ENCODE measurements at places on chromosomes 2 and 18. TPM values are rescaled to one million over a fixed set of nuclear protein-coding genes. Genes with fewer than 3 reads are reported as not detected.

- no peak for DNase-seq
Observed at GRCh38 chr2:235126768-235127167, 175.0 kb downstream of the SH3BP4 start.

GRCh38 chr18:2707551-2708168, 52.1 kb downstream of the SMCHD1 start:
- no peak for DNase-seq

DNA sequence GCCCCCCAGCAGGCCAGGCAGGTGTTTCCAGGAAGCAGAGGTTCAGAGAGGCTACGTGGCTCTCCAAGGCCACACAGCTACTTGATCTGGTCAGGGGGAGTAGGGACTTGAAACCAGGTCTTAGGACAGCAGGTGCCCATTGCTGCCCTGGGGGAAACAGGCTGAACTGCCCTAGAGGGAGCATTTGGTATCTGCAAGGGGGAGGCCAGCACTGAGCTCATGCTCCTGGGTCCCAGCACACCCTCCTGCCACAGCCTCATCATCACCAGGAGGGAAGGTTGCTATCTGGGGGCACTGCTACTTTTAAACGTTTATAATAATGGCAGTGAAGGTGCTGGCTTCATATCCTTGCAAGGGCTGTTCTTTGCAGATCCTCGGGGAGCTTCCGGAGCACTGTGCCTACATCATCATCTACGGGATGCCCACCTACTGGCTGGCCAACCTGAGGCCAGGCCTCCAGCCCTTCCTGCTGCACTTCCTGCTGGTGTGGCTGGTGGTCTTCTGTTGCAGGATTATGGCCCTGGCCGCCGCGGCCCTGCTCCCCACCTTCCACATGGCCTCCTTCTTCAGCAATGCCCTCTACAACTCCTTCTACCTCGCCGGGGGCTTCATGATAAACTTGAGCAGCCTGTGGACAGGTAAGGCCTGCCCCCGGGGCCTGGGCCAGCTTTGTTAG, 36.1 kb downstream of the ABCG8 start:
- DNase-seq, result no peak

DNA sequence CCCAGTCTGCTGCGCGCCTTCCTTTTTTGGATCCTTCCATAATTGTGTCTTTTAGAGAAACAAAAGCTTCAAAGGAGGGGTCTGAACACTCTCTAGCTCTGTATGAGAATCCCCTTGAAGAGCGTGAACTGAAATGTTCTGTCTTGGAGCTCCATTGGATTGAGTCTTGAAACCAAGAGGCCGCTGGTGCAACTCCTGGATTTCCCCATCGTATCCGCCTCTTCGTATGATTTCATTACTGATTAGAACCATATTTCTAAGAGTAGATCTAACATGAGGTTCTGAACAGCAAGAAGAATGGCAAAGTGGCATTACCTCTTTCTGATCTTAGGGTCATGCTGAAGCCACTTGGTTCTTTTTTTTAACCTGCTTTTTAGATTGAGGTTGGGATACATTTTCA, 31.4 kb upstream of the NRP2 start:
- no peak for DNase-seq

DNA sequence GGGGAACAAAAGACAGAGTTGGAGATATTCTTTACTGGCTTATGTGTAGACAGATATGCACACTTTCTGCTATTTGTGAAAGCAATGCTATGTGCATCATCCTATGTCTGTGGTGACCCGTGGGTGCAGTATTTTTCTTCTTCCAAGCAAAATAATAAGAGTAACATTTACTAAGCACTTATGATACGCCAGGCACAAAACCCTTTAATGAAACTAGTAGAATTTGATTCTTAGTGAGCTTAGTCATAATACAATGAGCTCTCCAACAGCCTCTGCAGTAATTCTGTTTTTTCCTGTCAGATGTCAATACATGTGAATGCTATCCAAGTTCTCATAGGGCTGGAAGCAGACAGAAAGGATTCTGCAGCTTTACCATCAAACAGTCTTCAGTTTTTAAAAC, 130.6 kb downstream of the RAD51AP2 start:
- no peak for DNase-seq

DNA sequence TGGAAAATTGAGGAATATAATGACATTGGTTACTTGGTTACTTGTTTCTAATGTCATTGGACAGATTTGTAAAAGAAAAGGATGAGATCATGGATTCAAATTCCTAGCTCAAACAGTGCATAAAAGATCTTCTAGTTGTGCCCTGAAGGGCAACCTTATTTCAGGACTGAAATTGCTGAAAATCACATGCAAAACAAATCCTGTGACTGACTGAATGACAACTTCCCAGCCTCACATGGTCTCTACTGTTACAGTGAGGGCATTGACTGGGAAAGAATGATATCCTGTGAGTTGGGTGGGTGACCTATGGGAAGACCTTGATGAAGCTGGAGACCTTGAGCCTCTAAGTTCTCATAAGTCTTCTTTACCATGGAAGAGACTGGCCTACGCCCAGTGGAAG, 90.4 kb upstream of the HAAO start:
- DNase-seq, result no peak

DNA sequence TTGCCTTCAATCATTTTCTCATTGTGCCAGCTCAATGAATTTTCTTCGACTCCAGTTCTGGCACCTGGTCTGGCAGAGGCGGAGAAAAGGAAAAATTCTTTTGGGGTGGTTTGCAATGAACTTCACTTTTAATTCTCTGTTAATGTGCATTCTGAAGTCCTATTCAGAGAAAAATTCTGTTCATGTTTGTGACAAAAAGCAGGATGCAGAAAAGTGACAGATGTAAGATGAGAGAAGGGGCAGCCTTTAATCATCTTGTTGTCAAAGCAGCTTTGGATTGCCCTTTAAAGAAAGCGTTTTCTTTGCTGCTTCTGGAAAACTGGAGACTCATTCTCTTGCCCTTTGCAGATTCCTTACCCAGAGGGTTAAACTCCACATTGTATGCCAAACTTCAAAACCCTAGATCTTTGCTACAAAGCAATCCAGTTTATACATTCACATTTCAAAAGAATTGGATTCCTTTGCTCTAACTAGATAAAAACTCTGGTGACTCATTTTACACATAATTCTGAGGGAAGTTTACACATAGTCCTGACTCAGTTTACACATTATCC, 94.6 kb upstream of the CAVIN2 start:
- DNase-seq, result no peak

GRCh38 chr2:176324862-176325261, 55.6 kb downstream of the MTX2 start:
- no peak for DNase-seq

DNA sequence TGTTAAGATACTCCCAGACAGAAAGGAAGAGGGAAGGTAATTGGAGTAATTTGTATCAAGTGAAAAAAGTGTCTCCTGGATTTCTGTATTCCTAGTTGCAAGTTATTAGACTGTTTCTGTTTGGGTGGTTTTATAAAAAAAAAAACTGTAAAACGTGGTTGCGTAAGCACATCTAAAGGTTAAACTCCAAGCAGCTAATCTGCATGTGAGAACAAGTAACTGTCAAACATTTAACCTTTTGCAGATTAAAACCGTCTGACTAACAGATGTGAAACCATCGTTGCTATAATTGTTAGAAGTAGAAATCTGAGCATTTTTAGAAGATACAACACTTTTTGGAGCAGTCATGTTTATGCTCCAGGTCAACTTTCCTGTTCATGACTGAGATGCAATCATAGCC, 72.3 kb downstream of the AFF3 start:
- no peak for DNase-seq

GRCh38 chr18:13617826-13618515, 108.4 kb downstream of the FAM210A start:
- no peak for DNase-seq

- no peak for DNase-seq
Observed at GRCh38 chr2:677959-678550, 849 bp upstream of the TMEM18 start.

DNA sequence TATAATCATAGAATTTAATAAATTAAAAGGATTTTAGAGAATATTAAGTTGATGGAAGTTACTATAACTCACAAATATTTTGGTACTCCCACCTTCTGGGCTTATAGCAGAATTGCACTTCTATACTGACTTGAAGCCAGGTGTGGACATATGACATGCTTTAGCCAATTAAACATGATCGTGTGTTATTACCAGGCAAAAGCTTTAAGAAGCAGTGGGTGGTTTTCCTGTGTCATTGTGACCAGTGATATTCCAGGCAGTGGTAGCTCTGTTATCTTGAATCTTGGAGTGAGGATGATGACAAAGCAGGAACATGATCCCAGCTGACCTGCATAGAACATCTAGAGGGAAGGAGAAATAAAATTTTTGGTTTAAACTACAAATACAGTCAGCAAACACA, 370.9 kb upstream of the ZEB2 start:
- DNase-seq, result no peak

DNA sequence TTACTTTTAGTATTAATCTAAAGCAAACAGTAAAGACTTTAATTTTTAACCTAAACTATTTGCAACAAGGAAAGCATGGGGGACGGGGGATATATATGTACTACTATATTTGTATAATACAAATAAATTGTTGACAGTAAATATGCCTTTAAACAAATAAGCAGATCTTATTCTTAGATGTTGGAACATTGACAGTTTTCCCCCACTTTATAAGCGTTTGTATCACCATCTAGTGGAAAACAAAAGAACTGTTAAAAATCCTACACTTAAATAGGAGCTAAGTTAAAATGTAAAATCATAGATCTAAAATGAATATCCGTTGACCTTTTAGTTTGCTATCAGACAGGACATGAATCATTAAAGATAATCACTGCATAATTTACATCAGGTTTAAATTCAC, 50.0 kb downstream of the RBBP8 start:
- DNase-seq, result no peak

- DNase-seq, result no peak
Observed at GRCh38 chr2:234828382-234829073, 123.3 kb upstream of the SH3BP4 start.

GRCh38 chr2:84302513-84303412, 156.3 kb downstream of the SUCLG1 start:
- peak; percentile 32 for DNase-seq

- no peak for DNase-seq
Observed at GRCh38 chr2:105606081-105606480, 138.6 kb upstream of the NCK2 start.

GRCh38 chr2:120253021-120253882, 600 bp downstream of the RALB start:
- DNase-seq, result no peak

GRCh38 chr2:135151615-135152014, 99.5 kb downstream of the RAB3GAP1 start:
- no peak for DNase-seq

GRCh38 chr2:208356846-208357574, 49.6 kb upstream of the PTH2R start:
- DNase-seq, result no peak

GRCh38 chr2:238774071-238774470, 73.8 kb upstream of the TWIST2 start:
- DNase-seq, result no peak

GRCh38 chr2:202682274-202682673, 47.5 kb downstream of the FAM117B start:
- DNase-seq, result no peak

- no peak for DNase-seq
Observed at GRCh38 chr18:56890632-56891031, 239.5 kb downstream of the WDR7 start.

GRCh38 chr2:108314586-108315296, 26.0 kb downstream of the SULT1C2 start:
- DNase-seq, result no peak

GRCh38 chr2:8821276-8822217, 15.9 kb downstream of the KIDINS220 start:
- DNase-seq, result no peak

DNA sequence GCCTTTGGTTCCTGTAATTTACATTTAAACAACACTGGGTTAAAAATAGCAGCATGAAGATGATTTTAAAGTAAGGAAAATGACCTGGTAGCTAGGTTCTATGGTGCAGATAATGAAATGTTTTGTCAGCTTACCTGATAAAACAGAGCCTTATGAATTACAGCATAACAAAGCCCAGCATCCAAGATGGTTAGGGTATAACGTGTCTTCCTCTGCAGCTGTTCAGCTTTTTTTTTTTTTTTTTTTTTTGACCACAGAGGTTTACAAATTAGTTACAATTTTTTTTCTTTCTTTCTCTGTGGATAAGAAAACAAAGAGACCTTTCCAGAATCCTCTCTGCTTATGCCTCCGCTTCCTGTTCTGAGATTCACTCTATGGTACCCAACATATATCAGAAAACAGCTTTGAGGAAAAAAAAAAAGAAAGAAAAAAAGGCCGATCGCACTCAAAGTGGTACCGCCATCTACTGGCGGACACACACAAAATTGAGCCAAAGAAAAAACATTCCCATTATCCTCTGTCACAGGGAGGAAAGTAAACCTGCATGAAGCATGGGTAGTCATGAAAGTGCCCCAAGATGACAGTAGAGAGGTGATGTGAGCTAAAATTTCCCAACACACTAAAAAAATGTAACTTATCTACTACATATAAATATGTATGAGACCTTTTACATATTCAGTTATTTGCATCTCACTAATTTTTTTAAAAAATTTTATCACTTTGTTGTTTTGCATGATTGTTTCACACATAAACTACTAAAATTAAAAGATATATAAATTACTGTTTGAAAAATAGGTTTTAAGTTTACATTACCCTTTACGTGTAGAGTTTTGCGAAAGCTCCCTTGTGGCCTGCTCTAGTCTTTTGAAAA, at the start of gene SCN3A:
Gene SCN3A (minus strand): TSS at position 362 of the 871 bp plus-strand sequence. CDS start 27,656 bp downstream, outside the sequence.
- peak; percentile 12 for DNase-seq

DNA sequence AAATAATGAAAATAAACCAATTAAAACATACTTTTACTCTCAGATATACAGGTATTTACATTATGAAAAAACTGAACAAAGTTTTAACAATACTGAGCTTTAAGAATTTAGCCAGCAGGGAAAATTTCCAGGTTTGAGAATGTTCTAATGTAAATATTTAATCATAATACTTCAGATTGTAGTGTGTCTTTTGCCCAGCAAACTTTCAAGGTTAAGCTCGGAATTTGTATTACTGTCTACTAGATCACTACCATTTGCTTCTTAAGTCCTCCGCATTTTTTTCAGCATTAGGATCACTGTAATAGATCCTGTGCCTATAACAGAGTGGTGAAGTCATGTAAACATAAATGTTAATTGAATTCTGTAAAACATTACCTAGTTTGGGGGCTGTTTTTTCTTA, 52.7 kb downstream of the CFAP210 start:
- no peak for DNase-seq

The ZSWIM2 gene
- not detected for polyA plus RNA-seq

The METAP1D gene
- 12.4 TPM for polyA plus RNA-seq

The CXCR4 gene
- 15.3 TPM for polyA plus RNA-seq

The TUBA4B gene
- not detected for polyA plus RNA-seq

The C18orf32 gene
- polyA plus RNA-seq, result 31.3 TPM

The SLC19A3 gene
- polyA plus RNA-seq, result 6.3 TPM

The AGXT gene
- polyA plus RNA-seq, result 0.06 TPM

The MERTK gene
- polyA plus RNA-seq, result 21.0 TPM

The DSC3 gene
- 1.4 TPM for polyA plus RNA-seq

The SERPINB3 gene
- not detected for polyA plus RNA-seq

The SCN3A gene
- polyA plus RNA-seq, result 0.31 TPM

The FBXO41 gene
- 2.7 TPM for polyA plus RNA-seq

The GATA6 gene
- 8.1 TPM for polyA plus RNA-seq

The TMEM37 gene
- polyA plus RNA-seq, result 56.2 TPM

All from left renal pelvis (tissue), 4 donors.